Urinary bladder (tissue), 4 donors: ENCODE measurements at places on chromosomes 2 and 18. TPM values are rescaled to one million over a fixed set of nuclear protein-coding genes. Genes with fewer than 3 reads are reported as not detected.

DNA sequence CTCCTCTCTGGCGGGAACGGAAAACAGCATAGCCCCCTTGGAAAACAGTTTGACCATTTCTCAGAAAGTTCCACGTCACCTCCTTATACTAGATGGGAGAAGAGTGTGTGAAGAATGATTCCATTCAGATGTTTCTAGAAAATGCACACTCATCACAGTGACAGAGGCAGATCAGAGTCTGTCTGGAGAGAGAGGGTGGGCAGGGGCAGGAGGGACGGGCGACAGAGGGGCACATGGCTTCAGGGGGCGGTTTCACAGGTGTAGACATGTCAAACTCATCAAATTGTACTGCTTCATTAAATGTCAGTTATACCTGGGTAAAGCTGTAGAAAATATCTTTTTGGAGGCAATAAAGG is 88.8 kb upstream of the TAF1B start:
- DNase-seq = no peak

GRCh38 chr2:42953216-42953615 is 160.8 kb upstream of the HAAO start:
- no peak for DNase-seq

DNA sequence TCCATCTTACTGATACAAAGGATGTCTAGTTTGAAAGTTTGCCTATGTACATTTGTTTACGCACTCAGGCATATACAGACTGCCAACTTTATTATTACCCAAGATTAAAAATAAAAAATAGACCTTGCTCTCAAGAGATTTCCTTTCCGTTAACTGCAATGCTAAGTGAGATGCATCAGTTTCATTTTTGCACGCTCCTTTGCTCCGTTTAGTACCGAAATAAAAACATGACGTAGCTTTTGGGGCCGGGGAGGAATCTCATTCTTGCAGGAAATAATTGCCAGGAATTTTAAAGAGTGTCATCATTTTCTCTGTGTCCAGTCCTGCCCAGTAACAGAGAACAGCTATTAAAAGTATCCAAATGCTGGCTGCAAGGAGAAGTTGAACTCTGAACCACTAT is 169.5 kb downstream of the SLC8A1 start:
- DNase-seq = no peak

GRCh38 chr18:57959278-57959677 is 84.7 kb upstream of the NEDD4L start:
- no peak for DNase-seq

DNA sequence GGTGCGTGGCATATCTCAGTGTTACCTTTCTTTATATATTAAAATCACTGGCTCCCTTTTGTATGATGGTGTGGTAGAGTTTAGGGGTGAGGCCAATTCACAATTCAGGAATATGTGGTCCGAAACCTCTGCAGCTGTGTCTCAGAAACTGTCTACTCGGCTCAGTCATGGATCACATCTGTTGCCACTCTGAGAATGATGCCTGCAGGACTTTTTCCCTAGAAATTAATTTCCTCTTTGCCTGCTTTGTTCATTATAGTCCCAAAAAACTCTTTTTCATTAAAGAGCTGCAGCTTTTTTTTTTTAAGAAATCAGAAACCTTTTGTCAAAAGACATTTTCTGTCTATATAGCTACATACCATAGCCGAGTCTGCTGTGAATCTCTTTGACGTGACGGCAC is 104.9 kb upstream of the NFATC1 start:
- DNase-seq = no peak

GRCh38 chr2:159226608-159227385 is 59.7 kb downstream of the WDSUB1 start:
- DNase-seq = no peak

- DNase-seq = peak; percentile 80
Observed at GRCh38 chr2:178478439-178479274, at the start of gene FKBP7. TSS of gene FKBP7 (minus strand) at chr2:178478600. CDS start at chr2:178478499, 101 bp downstream.

- no peak for DNase-seq
Observed at GRCh38 chr2:218734190-218734975, 23.7 kb downstream of the TTLL4 start.

- DNase-seq = no peak
Observed at GRCh38 chr2:204749319-204749718, 204.0 kb downstream of the PARD3B start.

- no peak for DNase-seq
Observed at GRCh38 chr2:168196764-168197180, 50.6 kb downstream of the STK39 start.

DNA sequence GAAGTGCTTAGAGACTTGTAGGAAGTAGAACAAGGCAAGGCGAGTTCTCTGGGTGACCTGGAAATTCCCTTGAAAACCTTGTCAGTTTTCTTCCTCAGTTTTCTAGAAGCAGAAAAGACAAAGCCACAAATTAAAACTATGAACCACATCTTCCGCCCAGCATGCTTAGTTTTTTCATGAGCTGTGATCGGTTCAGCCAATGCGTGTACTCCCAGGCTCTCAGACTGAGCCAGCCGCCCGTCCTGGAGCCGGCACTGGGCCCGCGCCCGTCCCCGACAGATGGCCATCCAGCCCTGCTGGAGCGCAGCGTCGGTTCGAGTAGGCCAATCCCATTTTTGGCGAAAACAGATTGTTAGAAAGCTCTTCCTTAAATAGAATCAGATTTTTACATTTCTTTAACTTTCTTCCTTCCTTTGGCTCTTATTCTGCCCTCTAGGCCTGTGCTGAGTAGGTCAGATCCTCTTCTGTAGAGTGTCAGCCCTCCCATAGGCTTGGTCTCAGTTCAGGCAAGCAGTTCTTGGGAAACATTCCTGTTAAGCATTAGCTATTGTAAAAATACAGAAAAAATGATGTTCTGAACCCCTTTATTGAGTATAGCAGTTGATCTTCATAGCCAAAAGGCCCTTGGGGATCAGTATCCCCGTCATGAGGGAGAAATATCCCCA is 112.5 kb downstream of the NCK2 start:
- DNase-seq = no peak

DNA sequence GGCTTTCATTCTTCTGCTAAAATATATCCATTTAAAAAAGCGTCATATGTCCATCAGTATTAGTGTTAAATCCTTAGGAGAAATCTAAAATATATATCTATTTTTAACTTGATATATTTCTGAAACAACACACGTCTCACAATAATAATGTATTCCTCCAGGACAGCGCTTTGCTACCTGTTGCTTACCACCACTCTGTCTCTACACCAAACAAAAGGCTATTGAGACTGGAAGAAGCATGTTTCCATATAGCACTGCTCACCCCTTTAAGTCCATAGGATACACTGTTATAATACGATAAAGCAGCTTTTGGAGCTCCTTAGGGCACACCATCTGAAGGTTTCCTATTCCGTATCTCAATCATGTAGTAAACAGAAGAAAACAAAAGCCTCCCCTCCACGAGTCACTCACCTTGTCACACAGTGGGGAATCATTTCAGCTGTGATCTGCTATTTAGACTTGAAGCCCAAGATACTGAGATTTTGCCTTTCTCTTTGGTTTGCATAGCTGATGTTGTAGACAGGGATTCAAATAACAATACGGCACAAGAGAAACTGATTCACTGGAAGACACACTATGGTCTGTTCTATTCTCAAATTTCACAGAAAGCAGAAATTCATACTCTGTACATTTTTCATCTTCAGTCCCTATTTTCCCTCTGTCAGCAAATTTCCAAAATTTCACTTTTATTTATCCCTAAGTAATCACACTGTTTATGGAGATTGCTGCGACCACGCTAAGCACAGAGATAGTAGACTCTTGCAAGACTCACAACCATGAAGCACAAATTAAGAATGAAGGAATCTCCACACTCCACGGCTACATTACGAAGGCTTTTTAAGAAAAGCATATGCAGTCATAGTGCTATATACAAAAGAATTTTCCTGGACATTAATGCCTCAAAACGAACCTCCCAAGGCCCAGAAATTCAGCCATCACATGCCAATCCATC is 187.1 kb downstream of the TCF4 start:
- no peak for DNase-seq

DNA sequence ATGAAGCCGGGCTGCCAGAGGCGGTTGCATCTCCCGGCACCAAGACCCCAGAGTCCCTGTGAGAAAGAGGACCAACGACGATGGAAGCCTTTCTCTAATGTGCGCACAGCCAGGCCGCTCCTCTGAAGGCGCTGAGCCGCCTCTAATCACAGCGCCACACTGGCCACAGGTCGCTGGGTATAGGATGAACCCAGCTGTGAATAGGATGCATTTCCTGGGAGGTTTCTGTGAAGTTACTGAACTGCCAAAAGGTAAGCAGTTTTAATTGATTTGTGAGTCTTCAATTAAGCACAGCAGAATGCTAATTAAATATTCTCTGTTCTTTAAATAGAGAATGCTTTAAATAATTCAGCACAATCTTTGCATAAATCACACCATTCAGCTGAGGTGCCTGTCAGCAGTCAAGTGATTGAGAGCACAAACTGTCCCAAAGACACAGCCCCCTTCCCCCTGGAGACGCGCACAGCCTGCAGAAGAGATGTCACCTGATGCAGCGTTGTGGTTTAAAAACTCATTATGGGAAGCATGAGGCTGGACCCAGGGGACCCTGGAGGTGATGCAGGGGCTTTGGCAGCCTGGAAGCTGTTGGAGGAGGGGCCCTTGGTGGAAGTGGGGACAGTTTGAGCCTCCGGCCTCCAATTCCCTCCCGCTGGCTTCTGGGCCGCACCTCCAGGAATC is 98.1 kb downstream of the RTP5 start:
- DNase-seq = no peak

DNA sequence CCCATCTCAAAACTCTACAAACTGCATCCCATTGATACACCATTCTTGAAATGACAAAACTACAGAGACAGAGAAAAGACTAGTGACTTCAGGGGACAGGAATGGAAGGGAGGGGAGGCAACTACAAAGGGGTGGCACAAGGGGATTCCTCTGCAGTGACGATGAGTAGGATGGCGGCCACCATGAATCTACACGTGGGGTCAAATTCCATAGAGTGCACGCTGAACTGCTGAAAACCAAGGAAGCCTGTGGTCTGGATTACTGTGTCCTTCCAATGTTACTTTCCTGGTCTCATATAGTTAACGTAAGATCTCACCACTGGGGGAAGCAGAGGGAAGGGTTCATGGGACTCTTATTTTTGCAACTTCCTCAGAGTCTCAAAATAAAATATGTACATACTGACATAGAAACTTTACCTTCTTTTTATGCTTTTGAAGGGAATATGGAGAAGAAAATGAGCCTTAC is 23.6 kb downstream of the COX7A2L start:
- DNase-seq = no peak

DNA sequence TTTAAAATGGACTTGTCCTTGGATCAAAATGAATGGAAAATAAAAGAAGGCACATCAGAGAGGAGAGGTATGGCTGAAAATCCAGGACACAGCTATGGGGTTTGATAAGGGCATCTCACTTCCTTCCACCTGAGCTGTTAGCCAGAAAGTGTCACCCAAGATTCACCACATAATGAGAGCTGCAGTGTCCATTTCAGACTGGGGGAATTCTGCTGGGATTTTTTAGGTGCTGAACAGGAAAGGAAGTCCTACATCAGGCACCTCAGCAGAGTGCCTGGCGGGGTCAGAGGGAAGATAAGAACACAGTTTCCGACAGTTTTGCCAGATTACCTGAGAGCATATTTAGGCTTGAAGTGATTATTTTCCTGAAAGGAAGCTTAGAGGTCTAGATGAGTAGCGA is 187.6 kb upstream of the HNMT start:
- no peak for DNase-seq

DNA sequence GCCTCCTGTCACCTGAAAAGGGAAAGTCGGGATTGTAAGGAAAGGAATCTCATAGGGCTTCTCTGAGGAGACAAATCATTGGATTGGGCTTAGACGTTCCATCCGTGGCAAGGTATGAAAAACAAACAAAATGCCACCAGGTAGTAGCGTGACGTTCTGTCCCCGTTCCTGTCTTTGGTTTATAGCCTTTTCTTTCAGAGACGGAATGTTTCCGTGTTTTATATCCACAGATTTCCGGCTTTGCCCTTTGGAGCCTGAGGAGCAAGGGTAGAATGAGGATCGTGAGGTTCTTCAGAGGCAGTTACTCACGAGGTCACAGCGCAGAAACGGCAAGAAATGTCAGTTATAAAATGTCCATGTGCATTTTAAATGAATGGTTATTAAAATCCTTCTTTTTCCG is 118.3 kb downstream of the TMEM18 start:
- no peak for DNase-seq

DNA sequence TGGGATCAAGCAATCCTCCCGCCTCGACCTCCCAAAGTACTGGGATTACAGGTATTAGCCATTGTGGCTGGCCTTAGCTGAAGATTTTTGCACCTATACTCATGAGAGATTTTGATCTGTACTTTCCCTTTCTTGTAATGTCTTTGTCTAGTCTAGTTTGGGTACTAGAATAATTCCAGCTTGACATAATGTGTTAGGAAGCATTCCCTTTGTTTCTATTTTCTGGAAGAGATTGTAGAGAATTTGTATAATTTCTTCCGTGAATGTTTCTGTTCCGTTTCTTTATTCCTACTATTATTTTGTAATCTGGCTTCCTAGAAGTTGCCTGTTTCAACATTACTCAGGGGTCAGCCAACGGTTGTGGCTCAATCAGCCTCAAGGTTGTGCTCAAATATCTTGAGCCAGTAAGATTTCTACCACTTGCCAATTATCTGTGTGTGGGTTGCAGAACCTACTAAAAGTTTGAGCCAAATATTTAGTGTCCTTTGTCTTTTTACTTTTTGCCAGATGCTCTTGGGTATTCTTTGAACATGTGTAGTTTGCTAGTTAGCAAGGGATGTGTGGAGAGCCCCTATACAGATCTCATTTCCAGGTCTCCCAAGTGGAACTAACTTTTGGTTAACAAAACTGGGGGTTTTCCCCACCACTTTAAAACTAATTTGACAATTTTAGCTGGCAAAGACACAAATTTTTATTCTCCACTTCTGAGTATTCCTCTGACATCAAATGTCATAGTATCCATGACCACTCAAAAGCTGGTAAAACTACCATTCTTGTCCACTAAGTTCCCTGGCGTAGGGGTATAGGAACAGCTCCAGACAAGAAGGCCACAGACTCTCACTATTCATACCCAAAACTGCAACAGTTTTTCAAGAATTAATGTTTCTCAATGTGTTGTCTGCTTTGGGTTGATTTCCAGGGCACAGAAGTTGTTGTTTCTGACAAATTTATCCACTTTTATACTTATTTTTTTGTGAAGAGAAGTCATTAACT is 42.8 kb upstream of the BAZ2B start:
- no peak for DNase-seq

CCL20 gene
- not detected for total RNA-seq

RTP5 gene
- not detected for total RNA-seq

RBBP8 gene
- total RNA-seq = 48.3 TPM

MC5R gene
- not detected for total RNA-seq

MAL gene
- 3.6 TPM for total RNA-seq

LYG2 gene
- total RNA-seq = not detected

FAM237A gene
- total RNA-seq = not detected

ADD2 gene
- total RNA-seq = 3.5 TPM

IL37 gene
- not detected for total RNA-seq

SOX11 gene
- total RNA-seq = 9.8 TPM
